ENCODE measurements at places on chromosomes 1 and 21. TPM values are rescaled to one million over a fixed set of nuclear protein-coding genes. Genes with fewer than 3 reads are reported as not detected.

Gene ZNF593OS
- polyA plus RNA-seq: 1.2 TPM

- no peak for DNase-seq
These were observed 142.6 kb downstream of the PEX14 start for GRCh38 chr1:10617318-10617717.

DNA sequence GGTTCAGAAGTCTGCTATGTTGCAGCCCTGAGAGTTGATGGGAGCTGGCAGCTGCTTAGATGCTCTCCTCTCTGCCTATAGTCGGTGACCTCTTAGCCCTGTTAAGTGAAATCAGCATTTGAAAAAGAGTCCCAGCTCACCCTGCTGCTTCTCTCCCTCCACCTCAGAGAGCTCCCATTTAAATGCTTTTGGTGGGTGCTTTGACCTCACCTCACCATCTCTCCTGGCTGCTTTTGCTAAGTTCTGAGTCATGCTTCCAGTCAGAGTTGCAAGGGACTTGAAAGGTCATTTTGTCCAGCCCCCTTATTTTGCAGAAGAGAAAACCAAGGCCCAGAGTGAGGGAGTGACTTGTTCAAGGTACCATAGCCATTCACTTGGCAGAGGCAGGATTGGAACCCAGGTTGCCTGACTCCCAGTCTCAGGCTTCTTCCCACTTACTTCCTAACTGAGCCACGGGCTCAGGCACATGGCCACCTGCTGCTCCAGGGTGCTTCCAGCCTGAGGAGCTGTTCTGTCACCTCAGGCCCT is 3.3 kb downstream of the MAPKAPK2 start:
- DNase-seq: no peak

Gene IL22RA1
- polyA plus RNA-seq: 0.43 TPM

Gene PRELP
- polyA plus RNA-seq: 2.0 TPM

Measured in right lung (tissue), 10 donors.